HS-5 (cell line): ENCODE measurements at places on chromosomes 3 and 15.

GRCh38 chr15:62552444-62552843 lies 387.4 kb upstream of the C2CD4B start:
- DNase-seq, result no peak

DNA sequence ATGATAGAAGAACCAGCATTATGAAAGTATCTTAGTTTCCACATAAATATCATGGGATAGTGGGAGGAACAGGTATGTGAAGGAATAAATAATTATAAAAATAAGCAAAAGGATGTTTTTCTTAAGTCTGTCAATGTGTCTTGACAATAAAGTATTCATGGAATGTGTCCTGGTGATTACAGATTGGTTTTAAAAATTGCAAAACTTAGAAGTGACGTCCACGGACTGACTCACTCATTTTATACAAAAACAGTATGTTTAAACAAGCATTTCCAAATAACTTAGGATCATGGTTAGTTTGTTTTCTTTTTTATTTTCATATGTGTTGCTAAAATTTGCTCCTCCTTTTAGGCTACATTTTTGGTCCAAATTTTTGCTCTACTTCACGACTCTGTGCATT lies 687.0 kb upstream of the NECTIN3 start:
- DNase-seq, result peak; percentile 84

GRCh38 chr3:195042743-195043606 lies 228.0 kb downstream of the XXYLT1 start:
- no peak for DNase-seq

DNA sequence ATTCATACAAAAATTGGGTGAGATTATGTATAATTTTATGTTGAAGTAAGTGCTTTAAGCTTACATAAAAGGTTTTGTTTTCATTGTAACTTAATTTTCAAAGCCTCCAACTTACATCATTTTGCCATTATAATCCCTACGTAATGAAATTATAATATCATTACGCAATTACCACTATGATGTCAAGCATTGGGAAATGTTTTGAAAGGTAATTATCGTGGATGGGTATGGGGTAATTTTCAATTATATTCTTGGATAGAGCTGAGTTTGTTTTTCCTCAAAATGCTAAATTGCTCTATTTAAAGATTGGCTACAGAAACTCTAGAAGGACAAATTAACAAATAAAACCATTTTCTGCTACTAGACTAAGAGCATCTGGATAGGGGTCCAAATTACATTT lies 80.2 kb upstream of the FAM3D start:
- no peak for DNase-seq

DNA sequence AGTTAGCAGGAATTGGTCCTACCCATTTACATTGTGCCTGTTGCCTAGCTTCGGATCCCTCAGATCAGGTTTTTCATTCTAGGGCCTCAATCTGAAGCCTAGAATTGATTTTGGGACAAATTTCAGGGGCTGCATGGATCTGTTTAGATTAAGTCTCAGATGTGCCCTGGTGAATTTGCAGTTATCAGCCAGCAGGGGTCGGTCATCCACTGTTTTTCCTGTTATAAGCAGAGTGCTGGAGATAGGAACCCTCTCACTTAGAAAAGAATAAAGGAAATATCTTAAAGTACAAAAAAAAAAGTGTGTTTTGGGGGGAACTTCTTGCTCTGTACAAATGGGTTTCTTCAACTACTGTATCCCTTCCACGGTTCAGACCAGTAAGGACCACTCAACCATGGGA lies 212.5 kb downstream of the BCHE start:
- no peak for DNase-seq

DNA sequence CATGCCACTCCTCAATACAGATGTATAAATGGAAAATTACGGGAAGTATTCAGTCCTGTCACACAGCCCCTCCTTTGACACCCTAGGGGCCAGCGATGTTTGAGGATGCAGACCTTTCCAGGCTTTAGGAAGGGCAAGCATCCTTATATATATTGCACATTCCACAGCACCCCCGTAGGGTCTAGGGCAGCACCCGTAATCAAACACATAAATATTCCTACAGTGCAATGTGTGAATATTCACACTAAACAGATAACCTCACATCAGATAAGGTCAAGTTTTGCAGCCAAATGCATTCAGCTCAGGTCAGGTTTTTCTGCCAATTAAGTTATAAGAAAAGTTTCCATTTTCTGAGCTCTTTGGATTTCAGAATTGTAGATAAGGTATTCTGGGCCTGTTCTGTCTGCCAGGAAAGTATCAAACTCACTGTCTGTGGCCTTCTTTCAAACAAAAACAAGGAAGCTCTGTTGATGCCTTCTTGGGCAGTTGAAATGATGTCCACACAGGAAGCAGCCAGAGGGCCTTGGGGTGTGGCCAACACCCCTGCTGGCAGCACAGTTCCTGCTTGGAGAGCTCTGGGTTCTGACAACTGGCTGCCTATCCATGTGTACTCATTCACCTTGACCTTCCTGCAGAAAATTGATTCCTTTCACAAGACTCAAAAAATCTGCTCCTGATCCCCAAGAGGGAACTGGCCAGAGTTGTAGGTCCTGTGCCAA lies 427.0 kb downstream of the NTRK3 start:
- no peak for DNase-seq

- no peak for DNase-seq
These were observed 9.4 kb upstream of the MED12L start for GRCh38 chr3:151075869-151076562.
